ENCODE measurements at places on chromosomes 3 and 15.

- no peak for DNase-seq
These were observed 15.3 kb upstream of the SMAD3 start for GRCh38 chr15:67050062-67050461.

DNA sequence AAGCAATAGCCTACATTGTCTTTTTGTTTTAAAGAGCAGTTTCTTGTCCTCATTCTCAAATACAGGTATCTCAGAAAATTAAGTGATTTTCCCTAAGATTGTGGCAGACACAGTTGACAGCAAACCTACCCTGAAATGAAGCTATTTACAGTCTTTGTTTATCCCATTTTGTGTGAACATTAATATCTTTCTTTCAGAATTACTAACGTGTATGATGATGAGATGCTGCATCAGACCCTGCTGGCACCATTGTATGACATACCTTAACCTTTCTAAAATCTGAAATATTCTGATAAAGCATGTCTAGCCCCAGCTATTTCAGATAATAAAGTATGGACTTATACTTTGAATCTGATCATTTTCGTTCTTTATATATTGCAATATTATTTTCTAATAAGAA is 185.9 kb downstream of the RSRC1 start:
- no peak for DNase-seq

DNA sequence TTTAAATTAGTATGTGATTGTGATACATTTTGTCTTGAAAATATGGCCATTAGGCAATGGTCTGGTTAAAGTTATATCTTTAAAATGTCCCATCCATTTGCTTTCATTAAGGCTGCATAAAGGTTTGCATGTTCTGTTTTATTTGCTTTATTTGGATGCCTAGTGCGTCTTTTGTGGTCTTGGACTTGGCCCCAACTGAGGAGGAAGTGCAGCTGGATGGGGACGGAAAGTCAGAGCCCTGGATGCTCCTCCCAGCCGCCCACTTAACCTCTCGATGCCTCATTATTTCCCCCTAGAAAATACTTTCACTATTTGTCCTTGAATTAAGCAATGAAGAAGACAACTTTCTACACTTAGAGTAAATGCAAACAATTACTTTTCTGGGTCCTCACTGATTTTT is 898.2 kb downstream of the MCTP2 start:
- no peak for DNase-seq

DNA sequence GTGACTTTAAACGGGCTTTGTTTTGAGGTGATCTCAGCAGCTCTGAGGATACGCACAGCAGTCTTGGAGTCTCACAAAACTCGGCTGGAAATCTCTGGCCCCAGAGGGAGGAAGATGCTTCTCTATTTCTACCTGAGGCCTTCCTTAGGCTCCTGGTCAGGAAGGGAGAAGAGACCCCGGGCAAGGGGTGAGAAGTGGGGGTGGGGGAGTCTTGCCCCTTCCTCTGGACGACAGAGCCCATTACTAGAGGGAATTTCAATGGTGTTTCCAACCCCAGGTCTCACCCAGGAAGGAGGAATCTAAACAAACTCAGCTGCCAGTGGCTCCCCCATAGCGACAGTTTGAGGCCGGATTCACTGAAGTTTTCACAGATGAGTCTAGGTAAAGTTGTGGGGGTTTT is 37.4 kb upstream of the PCSK6 start:
- no peak for DNase-seq

DNA sequence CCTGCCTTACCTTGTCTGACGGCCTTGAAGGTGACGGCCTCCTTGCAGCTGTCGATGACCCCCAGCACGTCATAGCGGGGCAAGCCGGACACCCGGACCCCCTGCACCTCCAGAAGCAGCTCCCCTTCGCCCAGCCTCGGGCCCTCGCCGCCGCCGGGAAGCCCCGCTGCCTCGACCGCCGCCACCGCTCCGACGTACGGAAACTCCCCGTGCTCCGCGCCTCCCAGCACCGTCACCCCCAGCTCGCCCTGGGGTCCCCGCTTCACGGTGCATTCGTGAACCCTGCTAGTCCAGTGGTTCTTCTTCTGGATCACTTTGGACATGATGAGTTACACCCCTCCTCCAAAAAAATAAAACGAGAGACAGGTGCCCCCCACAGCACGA is 740 bp downstream of the MAGI1 start:
- DNase-seq = no peak

- DNase-seq = no peak
These were observed 9.5 kb downstream of the MAPK6 start for GRCh38 chr15:52028431-52029093.

GRCh38 chr15:90212221-90213098 is 11.3 kb downstream of the SEMA4B start:
- no peak for DNase-seq

DNA sequence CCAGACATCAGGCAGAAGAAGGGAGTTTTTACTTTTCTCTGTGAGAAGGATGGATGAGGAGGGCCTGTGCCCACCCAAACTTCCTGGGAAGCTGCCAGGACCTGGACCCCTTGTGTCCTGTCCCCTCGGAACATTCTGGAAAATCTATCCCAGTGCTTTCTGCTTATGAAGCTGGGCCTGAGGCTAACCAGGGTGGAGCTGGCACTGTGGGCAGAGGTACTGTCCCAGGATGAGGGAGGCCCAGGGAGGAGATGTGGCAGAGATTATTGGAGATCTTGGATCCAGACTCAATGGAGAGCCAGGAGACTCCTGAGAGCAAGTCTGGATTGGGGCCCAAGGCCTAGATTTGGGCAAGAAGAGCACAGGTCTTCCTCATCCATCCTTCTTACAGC is 44.4 kb downstream of the SPSB4 start:
- no peak for DNase-seq

DNA sequence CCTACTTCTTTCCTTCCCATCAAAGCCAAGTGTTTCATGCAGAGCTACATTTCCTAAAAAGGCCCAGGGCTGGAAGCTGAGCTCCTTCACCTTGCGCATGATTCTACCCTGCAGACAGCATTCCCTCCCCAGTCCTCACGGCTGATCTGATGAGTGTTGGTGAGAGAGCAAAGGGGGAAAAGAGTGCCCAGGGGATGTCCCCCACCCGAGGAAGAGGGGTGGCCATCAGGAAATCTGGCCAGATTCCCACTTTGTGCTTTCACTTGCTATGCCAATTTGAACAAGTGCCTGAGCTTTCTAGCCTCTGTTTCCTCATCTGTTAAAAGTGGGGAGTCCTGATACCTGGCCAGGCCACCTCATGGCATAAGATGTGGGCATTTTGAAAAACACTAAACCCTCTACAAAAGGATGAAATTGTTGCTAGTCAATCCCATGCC is 231.0 kb upstream of the TLE3 start:
- no peak for DNase-seq

GRCh38 chr15:27743638-27744037 is 355.5 kb downstream of the OCA2 start:
- no peak for DNase-seq

DNA sequence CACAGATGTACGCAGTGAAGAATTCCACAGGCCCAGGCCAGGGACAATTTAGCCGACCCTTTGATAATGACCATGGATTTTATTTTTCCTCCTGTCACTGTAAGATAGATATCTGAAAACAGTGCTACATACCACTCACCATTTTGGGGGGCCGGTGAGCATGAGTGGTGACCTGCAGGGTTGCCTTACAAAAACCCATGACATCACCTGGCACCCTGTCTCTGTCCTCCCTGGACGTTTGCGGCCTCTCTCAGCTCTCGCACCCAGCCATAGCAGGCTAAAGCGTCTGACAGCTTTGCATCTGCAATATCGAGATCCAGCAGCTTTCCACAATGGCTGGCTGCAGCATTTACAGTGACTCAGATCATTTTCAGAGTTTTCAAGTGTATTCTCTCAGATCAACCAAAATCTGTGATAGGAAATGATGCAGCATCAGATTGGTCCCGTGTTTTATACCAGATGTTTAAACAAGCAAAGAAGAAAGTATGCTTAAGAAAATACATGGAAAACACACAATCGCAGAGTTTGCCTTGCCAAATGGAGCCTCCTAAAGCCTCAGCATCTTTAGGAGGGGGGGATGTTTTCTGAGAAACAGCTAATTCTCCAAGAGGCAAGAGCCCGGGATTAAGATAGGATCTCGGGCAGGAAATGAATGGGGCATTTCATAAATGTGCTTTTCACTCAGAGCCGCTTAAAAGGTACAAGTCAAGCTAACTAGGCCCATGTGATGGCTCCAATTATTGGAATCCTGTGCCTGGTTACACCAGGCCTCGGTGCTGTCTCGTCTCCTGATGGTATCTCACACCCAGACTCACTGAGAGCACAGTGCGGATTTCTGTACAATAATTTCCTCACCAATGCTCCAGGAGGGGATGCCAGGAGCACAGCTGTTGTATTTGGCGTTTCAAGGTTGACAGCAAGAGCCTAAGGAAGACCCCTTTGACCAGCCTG is 257.3 kb downstream of the XXYLT1 start:
- DNase-seq = no peak

DNA sequence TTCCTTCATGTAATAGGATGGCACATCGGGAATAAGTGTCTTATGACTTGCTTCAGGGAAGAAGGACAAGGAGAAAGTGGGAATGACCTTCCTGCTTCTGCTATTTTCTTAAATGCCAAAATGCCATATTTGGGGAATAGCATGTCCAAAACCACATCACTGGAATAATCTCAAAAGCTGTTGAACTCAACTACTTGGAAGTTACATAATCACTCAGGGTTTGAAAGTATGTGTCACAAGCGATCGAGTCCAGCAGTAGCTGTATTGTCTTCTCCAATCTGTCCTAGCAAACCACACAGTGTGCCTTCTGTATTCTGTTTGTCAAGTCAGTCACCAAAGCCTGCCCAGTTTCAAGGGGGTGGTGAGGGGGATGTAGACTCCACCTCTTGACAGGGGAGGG is 58.3 kb upstream of the GADL1 start:
- no peak for DNase-seq

DNA sequence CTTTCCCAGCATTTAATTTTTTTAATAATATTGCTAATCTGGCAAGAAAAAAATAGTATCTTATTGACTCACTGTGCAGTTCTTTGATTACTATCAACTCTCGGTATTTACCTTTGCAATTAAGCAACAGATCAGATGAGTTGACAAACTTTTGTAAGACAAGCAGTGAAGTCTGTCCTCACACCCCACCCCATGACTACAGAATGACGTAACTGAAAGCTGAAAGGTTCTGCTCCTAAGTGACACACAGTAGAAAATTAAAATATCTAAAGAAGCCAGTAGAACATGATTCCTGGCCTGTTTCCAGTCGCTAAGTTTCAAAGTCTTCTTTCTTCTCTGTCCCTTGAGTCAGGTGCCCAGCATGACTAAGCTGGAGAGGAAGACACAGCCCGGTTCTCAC is 135.5 kb downstream of the STT3B start:
- DNase-seq = no peak

GRCh38 chr15:39651881-39652280 is 71.0 kb downstream of the THBS1 start:
- no peak for DNase-seq

DNA sequence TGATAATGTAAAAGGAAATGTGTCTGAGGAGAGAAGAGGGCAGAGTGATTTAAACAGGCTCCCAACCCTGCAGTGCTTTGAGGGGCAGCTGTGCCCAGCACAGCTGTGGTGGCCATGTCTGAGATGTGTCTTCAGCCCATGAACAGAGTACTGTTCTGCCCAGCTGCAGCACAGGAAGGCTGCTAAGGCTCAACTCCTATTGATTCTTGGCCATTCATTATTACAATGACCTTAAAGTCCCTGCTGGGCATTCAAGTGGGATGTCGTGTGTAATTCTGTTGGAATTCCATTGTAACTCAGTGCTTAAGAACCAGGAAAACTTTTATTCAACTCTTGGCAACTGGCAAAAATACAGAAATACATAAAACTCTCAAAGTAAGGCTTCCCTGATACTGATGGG is 229.3 kb downstream of the MCTP2 start:
- no peak for DNase-seq

GRCh38 chr15:56464893-56465520 is at the start of gene MNS1:
Gene MNS1, minus strand, starts transcription at chr15:56465137. Its CDS starts 165 bp downstream, at chr15:56464972.
- DNase-seq = peak; percentile 13

GRCh38 chr3:188523291-188523690 is 369.3 kb downstream of the LPP start:
- no peak for DNase-seq

DNA sequence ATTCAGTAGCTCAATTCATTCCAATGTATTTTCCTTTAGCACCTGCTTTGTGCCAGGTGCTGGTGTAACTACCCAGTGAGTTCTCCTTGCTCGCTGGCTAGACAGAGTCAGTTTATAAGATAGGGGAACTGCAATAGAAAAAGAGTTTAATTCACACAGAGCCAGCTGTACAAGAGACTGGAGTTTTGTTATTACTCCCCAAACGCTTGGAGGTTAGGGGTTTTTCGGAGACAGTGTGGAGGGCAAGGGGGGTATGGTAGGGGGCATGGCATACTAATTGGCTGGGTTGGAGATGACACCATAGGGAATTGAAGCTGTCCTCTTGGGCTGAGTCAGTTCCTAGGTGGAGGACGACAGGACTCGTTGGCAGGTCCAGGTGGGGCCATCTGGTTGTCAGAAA is 5.4 kb upstream of the CFAP91 start:
- no peak for DNase-seq

DNA sequence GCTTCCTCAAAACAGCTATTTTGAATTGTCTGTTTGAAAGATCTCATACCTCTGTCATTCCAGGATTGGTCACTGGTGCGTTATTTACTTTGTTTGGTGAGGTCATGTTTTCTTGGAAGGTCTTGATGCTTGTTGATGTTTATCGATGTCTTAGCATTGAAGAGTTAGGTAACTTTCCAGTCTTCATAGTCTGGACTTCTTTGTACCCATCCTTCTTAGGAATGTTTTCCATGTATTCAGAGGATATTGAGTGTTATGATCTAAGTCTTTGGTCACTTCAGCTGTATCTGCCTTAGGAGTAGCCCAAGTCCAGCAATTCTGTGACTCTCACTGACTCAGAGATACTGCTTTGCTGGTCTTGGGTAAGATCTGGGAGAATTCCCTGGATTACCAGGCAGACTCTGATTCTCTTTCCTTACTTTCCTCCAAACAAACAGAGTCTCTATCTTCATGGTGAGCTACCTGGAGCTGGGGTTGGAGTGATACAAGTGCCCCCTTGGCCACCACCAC is 398.6 kb downstream of the ZIC4 start:
- DNase-seq = no peak

DNA sequence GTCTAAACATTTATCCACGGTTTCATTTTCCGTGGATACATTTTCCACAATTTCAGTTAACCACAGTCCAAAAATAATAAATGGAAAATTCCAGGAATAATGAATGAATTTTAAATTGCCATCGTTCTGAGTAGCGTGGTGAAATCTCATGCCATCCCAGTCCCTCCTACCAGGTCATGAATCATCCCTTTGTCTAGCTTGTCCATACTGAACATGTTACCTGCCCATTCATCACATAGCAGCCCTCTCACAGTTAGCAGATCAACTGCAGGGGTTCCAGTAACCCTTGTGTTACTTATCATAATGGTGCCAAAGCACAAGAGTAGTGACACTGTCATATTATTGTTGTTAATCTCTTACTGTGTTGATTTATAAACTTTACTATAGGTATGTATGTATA is 124.5 kb downstream of the GSK3B start:
- no peak for DNase-seq

- DNase-seq = no peak
These were observed 880.1 kb downstream of the CADM2 start for GRCh38 chr3:85838921-85839320.
